ENCODE measurements at places on chromosomes 2 and 18. TPM values are rescaled to one million over a fixed set of nuclear protein-coding genes. Genes with fewer than 3 reads are reported as not detected.

EIF4E2 gene
- 61.0 TPM for total RNA-seq

DYSF gene
- total RNA-seq, result 6.7 TPM

MAP3K19 gene
- not detected for total RNA-seq

DNA sequence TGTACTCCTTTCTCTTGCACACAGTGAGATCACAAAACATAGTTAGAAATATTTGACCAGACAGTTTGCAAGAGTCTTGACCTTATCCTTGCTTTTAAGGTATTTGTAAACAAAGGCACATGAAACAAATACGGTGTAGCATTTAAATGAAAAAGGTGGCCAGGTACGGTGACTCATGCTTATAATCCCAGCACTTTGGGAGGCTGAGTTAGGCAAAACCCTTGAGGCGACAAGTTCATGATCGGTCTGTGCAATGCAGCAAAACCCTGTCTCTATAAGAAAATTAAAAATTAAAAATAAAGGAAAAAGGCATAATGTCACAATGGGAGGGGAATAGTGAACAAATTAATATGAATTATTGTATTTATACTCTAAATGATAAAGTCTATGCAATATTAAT, 109.5 kb upstream of the PIK3C3 start:
- DNase-seq, result no peak

C2orf15 gene
- total RNA-seq, result 2.3 TPM

- DNase-seq, result no peak
These were observed 746.9 kb upstream of the CELF4 start for GRCh38 chr18:38312532-38312931.

GRCh38 chr18:39172695-39173421, 1607.3 kb upstream of the CELF4 start:
- no peak for DNase-seq

MRPL19 gene
- total RNA-seq, result 37.1 TPM

DNA sequence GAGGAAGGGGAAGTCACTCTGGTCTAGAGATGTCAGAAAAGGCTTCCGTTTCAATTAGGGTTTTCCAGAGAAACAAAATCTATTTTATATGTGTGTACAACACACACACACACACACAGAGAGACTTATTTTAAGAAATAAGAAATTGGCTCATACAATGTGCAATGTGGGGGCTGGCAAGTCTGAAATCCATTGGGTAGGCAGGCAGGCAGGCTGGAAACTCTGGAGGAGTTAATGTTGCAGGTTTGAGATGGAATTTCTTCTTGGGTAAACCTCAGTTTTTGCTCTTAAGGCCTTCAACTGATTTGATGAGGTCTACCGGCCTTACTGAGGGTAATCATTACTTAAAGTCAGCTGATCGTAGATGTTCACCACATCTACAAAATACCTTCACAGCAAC, 62.6 kb downstream of the MDH1 start:
- DNase-seq, result no peak

GRCh38 chr2:64296695-64297346, 152.6 kb upstream of the PELI1 start:
- DNase-seq, result no peak

DNA sequence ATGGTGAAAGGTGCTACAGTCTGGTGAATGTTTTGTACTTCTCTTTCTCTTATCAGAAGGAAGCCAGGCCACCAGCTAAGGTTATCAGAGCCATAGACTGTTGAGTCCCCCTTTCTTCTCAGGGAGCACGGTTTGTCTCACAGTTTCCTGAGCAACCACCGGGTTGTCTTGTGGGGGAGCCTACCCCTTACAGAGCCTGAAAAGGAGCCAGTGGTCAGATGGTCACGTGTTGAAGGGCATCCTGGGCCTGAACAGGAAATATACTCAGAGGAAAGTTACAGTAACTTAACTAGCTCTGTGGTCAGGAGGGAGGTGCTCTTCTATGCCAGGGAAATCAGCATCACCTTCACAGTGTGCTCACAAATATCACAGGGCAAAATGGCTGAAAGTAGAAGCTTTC, 11.6 kb downstream of the CD28 start:
- peak; percentile 69 for DNase-seq

DNA sequence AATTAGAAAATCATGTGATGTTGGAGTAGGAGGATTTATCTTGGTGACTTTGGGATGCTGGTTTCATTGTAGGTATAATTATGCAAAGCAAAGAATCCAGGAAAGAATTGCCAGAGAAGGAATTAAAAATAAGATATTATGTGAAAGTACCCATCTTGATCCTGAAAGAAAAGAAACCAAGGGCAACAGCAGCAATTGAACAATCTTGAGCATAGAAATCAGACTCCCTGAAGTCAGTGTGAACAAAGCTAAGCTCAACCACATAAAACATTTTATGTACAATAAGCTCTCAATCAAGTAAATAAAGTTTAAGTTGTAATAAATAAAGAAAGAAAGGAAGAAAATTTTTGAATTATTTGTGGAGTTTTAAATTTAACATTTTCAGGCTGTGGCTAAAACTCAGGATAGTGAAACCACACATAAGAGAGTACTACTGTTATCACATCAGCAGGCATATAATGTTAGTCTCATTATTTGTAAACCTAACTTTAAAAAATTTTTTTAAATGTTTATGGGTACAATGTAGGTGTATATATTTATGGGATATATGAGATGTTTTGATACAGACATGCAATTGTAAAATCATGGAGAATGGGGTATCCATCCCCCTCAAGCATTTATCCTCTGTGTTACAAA, 32.8 kb upstream of the GPR55 start:
- DNase-seq, result no peak

- no peak for DNase-seq
These were observed 357.0 kb downstream of the TSN start for GRCh38 chr2:122112216-122113005.

DSC1 gene
- total RNA-seq, result 0.71 TPM

DNA sequence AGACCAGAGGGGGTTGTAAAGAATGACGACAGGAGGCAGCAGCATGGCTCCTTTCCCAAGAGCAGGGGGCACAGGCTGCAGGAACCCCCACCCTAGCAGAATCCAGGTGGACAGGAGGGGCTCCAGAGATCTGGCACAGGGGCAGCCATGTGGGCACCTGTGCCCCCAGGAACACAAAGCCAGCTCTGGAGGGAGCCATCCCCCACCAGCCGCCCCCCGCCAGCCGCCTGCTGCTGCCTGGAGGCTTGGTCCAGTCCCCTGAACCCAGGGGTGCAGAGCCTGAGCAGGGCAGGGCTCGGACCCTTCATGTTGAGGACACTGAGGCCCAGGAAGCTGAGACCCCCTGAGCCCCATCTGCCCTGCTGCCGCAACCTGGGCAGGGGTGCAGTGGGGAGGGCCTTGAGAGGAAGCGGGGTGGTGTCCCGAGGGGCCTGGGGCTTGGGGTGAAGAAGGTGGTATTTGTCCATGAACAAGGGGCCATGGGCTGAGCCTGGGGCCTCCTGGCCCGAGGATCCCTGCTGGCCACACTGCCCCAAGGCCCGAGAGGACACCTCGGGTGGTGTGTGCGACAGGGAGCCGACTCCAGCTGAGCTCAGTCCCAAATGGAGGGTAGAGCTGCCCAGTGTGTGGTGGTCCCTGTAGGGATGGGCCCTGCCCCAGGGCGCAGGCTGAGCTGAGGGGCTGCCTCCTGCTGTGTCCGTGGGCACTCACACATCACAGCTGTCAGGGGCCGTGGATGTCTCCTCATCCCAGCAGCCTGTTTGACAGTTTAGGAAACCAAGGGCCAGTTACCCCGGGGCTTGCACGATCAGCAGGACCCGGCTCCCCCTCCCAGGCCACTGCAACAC, 39.8 kb upstream of the SNED1 start:
- DNase-seq, result no peak

- peak; percentile 29 for DNase-seq
These were observed 1.3 kb downstream of the LAMA3 start for GRCh38 chr18:23690505-23691068.

GRCh38 chr2:149333636-149334035, 3.2 kb downstream of the LYPD6 start:
- no peak for DNase-seq

DNA sequence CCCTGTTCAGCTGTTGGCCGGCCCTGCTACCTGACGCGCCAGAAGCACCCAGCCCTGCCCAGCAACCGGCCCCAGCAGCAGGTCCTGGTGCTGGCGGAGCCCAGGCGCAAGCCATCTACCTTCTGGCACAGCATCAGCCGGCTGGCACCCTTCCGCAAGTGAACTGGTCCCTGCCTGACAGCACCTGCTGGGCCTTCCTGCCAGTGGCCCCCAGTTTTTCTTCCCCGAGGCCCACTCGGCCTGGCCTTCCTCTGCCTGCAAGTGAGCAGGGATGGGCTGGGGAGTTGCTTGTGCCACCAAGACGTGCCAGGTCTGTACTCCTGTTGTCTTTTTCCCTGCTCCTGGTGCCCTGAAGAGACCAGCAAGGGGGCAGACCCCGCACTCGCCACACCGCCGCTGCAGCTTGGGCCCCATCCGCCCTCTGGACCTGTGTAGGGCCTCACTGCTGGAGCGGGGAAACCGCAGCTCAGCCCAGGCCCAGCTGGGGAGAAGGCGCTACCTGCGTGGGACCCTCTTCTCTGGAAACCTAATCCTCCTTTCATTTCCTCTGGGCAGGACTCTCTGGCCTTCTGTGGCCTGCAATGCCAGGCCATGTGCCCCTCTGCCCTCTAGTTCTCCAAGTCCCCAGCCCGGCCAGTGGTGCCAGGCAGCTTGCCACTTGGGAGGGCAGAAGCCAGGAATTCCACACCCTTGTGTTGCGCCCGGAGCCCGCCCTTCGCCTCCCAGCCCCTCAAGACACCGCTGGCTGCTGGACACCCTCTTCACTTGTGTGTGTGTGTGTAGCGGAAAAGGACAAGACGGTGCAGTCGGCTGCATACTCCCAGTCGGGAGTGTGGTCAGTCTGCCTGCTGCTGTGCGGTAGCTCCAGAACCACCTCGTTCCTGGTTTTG, 47.0 kb downstream of the FAM168B start:
- DNase-seq, result no peak

DNA sequence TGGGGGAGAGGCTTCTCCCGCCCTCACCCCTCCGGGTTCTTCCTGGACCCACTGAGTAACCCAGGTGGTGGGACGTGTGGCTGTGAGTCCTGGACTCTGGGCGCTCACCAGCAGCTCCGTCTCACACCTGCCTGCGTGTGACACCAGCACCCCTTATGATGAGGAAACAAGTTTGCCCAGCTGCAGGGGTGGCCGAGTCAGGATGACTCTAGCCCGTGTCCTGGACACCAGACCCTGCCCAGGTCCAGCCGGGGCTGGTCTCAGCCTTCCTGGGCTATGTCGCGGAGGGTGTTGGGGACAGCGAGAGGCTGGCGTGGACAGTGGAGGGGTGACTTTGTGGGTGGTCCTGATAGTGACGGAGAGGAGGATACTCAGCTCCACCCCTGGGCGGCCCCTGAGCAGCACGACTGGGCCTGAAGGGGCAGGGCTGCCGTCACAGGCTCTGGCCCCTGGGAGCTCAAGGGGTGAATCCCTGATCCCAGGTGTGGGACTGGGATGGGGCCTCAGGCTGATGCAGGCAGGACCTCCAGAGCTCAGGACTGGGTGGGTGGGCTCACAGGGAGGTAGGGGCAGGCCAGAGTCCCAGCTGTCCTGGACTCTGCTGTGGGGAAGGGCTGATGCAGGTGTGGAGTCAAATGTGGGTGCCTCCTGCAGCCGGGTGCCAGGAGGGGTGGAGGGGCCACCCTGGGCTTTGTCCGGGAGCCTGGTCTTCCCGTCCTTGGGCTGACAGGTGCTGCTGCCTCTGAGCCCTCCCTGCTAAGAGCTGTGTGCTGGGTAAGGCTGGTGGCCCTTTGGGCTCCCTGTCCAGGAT, 3.7 kb downstream of the GPR35 start:
- peak; percentile 29 for DNase-seq

- DNase-seq, result no peak
These were observed 27.6 kb upstream of the CDC42EP3 start for GRCh38 chr2:37698931-37699481.

ACADL gene
- total RNA-seq, result not detected

GRCh38 chr2:197852108-197852507, 47.7 kb downstream of the PLCL1 start:
- no peak for DNase-seq

- no peak for DNase-seq
These were observed 29.3 kb upstream of the SLC40A1 start for GRCh38 chr2:189609853-189610252.

GREB1 gene
- total RNA-seq, result 0.28 TPM

PRKAG3 gene
- total RNA-seq, result not detected

SCG2 gene
- not detected for total RNA-seq

DNA sequence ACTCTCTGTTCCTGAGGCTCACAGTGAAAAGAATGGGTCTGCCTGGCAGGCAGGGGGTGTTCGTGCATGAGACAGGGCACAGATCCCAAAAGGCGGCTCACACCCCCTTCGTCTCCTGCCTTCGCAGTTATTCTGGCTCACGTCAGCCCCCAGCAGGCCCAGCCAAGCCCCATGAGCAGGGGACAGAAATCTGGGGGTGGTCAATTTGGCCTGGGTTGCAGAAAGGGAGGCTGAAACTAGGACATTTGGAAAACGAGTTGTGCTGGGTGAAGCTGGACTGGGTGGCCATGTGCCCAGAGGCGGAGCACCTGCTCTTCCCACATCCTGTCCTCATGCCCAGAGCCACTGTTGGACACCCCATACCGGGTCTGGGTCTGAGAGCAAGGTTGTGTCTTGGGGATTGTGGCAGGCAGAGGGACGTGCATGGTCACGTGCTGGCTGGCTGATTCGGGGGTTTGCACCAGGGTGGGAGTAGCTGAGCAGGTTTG, 99.0 kb upstream of the MCFD2 start:
- DNase-seq, result no peak

MSH6 gene
- 89.1 TPM for total RNA-seq

- DNase-seq, result no peak
These were observed 72.7 kb upstream of the MAP4K4 start for GRCh38 chr2:101624706-101625332.

DNA sequence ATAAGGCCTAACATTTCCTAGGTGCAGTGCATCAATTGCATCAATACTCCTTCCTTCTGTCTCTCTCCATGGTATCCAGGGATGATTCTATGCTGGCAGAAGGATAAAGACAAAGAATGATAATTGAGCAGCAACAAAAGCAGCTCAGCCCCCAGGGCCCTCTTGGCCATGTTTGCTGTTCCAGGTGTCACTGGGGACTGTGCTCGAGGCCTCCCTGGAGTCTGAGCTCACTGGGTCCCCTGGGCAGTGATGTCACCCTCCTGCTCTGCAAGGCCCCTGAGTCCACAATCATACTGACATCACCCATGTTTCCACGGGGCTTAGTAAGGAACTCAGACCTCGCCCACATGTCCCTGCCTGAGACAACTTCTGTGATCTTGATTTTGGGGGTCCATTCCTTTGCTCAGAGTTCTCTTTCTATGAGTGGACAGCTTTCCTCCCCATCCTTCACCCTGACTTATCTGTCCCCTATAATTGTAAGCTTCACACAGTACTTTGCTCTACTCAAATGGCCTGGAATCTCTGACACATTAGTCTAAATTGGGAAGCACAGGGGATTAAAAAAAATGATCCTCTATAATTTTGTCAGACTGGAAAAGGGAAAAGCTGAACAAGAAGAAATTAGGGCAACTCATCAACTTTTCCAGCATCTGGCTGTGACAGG, 15.8 kb upstream of the EXOC6B start:
- DNase-seq, result no peak

GRCh38 chr2:109134741-109135358, 5.8 kb downstream of the SH3RF3 start:
- no peak for DNase-seq

GRCh38 chr18:2680216-2680792, 24.8 kb downstream of the SMCHD1 start:
- no peak for DNase-seq

- no peak for DNase-seq
These were observed 17.6 kb upstream of the POU3F3 start for GRCh38 chr2:104836265-104836664.

- no peak for DNase-seq
These were observed 9.4 kb downstream of the COA5 start for GRCh38 chr2:98598781-98599428.

- no peak for DNase-seq
These were observed 120.3 kb downstream of the PAX3 start for GRCh38 chr2:222178450-222178849.
